Activated T-cell treated with anti-CD3 and anti-CD28 coated beads for 48 hours (primary cell): ENCODE measurements at places on chromosomes 4 and X.

- DNase-seq, result no peak
Observed at GRCh38 chr4:174650711-174651355, 128.5 kb upstream of the HPGD start.

GRCh38 chr4:174281901-174282300 lies 1.6 kb downstream of the FBXO8 start:
- no peak for DNase-seq

DNA sequence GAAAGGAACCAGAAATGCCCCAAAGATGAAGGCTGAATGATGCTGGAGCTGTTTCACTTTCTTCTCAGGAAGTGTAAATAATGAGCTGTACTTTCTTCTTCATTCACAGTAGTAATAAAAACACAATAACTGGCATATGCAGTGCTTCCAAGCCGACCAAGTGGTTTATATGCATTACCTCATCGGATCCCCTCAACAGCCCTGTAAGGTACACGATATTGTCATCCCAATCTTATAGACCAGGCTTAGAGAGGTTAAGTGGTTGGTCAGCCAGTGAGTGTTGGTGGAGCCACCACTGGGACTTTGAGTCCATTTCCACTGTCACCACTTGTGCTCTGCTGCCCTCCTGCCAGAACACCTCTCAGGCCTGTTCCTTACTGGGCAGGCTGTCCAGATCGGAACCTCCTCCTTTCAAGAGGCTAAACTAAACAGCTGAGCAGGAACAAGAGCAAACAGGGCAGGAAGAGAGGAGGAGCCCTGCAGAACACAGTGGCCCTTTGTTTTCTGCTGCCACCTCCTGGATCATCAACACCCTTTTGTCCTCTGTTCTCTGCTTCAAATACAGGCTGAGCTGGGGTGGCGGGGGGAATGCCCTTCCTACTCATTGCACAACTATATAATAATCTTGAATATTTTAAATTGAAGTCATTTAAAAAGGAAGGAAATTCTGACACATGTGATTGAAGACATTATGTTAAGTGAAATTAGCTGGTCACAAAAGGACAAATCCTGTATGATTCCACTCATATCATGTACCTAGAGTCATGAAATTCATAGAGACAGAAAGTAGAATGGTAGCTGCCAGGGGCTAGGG lies 112.5 kb upstream of the ATP6AP2 start:
- DNase-seq, result no peak

GRCh38 chrX:154738011-154738738 lies 12.7 kb downstream of the GAB3 start:
- no peak for DNase-seq

- DNase-seq, result no peak
Observed at GRCh38 chr4:88751258-88752075, 53.8 kb upstream of the NAP1L5 start.

DNA sequence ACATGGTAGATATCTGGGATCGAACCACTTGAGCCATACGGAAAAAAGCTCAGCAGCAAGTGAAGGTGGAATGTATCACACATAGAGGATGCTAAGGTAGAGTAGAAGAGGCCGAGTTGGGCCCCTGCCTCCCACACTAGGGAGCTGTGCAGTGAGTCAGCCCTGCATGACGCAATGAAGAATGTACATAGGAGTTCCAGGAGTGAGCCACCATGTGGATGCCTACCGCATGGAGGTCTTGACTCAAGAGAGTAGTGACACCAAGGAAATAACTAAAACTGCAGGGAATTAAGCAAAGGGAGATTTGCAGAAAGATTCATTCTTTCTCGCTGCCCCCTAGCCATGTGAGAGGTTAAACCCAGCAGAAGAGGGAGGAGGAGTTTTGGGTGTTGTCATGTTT lies 389.6 kb upstream of the IGFBP7 start:
- no peak for DNase-seq

GRCh38 chr4:48979914-48980579 lies 6.0 kb upstream of the CWH43 start:
- no peak for DNase-seq

DNA sequence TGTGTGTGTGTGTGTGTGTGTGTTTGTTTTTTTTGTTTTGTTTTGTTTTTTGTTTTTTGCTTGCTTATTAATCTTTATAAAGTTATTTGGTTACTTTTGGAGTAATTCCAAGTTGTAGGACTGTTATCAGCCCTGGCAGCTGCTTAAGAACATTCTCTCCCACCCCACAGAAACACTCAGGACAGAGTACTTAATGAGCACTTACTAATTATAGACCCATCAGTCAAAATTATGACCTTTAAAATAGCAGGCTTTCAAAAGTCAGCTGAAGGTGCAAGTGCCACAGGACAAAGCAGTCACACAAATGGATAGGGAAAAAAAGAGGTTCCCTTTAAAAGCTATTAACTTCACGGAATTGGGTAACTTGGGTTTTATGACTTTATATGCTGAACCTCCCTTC lies 69.0 kb downstream of the BEND2 start:
- DNase-seq, result no peak

- DNase-seq, result peak; percentile 47
Observed at GRCh38 chr4:38132107-38132673, 172.0 kb downstream of the PTTG2 start.

GRCh38 chrX:46686003-46686645 lies 72.8 kb downstream of the SLC9A7 start:
- DNase-seq, result no peak

GRCh38 chr4:85452058-85452731 lies 22.8 kb upstream of the ARHGAP24 start:
- DNase-seq, result no peak

DNA sequence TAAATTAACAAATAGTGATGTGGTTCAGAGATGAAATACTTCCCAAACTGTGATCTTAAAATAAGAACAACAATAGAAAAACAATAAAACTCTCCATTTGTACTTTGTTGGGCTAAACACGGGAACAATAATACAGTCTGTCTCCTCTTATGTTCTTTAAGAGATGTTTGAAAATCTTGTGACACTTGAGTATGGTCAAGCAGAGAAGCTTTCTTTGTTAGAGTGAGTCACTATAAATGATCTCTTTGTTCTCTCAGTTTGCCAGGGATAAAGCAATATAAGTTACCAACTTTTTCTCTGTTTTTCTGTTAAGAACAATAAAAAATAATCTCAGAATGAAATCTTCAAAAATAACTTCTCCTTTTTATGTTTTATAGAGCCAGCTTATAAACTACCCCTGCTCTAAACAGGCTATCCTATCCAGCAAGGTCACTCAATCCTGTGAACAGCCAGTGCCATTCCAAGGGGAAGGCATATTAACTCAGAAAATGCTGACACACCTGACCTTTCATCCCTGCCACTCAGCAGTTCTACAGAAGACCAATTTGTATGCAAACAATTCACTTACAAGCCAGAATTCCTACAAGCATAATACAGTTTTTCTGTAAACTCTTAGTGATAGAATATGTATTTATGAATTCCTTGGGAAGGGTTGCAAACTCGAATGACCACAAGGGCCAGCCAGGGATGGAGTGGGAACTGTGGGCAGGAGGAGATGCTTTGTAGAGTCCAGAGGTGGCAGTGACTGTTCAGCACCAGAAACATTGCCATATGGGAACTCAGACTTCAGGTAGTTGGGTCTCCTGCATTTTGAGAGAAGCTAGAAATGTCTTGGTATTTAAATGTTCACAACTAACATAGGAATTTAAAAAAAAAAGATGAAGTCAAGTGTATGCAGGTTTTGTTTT lies 52.2 kb downstream of the AFM start:
- DNase-seq, result no peak

DNA sequence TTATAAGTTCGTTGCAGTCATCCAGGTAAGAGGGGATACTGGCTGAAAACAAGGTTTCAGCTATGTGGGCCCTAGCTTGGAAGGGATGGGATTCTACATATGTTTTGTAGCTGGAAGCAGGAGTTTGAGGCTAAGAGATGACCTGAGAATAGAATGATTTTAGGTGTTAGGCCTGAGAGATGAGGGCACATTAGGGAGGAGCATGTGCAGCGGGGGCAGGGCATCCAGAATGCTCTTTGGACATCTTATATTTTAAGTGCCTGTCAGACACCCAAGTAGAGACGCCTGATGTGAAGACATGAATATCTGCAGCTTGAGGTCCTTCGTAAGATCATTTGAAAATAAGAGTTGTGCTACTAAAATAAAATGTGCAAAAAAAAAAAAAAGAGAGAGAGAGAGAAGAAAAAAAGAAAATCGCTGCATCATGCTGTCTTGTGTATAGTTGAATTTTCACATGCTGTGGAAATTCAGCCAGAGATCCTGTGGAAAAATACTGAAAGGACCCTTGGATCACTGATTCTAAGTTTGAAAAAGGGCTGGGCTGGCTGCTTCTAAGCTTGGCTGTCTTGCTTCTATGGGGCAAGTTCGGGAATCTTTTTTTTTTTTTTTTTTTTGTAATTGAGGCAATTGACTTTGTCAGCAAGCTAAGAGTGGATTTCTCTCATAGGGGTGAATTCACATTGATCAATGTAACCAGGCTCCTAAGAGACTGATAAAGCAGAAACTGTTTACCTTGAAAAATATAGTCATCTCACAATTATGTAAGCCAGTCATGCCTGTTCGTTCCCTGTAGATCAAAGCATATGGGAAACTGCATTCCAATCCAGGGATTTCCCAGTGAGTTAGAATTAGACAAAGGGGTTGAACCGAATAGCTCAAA lies 341.0 kb upstream of the GATB start:
- DNase-seq, result no peak

- DNase-seq, result no peak
Observed at GRCh38 chr4:105279314-105279713, 132.6 kb downstream of the TET2 start.

- DNase-seq, result no peak
Observed at GRCh38 chr4:99285387-99285786, 5.4 kb downstream of the ADH1A start.
